ENCODE measurements at places on chromosomes 7 and 10.

DNA sequence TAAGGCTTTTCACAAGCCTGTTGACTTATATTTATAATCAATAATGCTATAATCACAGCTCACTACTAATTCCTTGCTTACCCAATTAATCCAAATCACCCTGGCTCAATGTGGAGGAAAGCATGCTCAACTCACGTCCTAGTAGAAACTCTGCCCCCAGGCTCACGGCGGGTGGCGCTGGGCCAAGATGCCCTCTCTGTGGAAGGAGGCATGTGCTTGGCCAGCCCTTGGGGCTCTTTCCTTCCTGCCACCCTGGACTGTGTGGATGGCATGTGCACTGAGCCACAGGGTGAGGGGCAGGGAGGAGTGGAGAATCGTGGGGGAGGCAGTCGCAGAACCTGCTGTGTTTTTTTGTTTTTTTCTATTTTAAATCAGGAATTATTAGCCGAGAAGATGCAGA lies 96.2 kb downstream of the SH2D4B start:
- no peak overlapping the region for H3K4me3 ChIP-seq
- no peaks in the 10 kb centered on the region for H3K27me3 ChIP-seq
- DNase-seq: no peak
- H3K4me1 ChIP-seq: no peaks in the 10 kb centered on the region

DNA sequence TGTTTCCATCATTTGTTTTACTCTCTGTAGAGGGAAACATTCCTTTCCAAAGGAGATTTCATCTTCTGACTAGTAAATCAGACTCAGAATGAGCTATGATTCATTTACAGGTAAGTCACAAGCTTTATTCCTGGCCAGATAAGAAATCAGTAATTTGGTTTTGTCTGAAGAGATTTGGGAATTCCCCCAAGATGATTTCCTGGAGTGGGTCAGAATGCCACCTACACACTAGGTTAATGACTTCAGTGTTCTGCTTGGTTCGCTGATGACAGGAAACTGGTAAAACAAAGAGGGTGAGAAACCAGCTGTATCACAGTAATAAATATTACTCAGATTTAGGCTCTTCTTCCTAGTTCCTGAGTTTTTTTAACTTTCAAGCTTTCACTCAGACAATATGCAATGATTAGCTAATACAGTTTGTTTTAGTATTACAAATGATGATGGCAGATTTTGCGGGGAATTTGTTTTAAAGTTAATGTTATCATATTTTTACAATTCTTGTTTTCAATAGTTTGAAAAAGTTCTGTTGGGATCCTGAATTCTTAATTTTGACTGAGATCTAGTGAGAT lies 8.3 kb upstream of the ASZ1 start:
- H3K4me3 ChIP-seq: no peak overlapping the region
- no peaks in the 10 kb centered on the region for H3K36me3 ChIP-seq
- no peaks in the 10 kb centered on the region for H3K4me1 ChIP-seq
- no peaks in the 10 kb centered on the region for H3K27me3 ChIP-seq

GRCh38 chr7:1103789-1104515 lies 16.0 kb downstream of the GPER1 start:
- peak overlapping the region; percentile 44 for H3K4me3 ChIP-seq
- H3K27ac ChIP-seq: peak overlapping the region; percentile 92
- peaks cover 5% of the 10 kb centered on the region for H3K27me3 ChIP-seq
- peaks cover 33% of the 10 kb centered on the region for H3K36me3 ChIP-seq
- H3K4me1 ChIP-seq: peaks cover 24% of the 10 kb centered on the region

GRCh38 chr10:96260014-96260413 lies 11.4 kb downstream of the BLNK start:
- peaks cover 90% of the 10 kb centered on the region for H3K4me1 ChIP-seq
- no peak for DNase-seq
- no peaks in the 10 kb centered on the region for H3K27me3 ChIP-seq
- peak overlapping the region; percentile 8 for H3K4me3 ChIP-seq

GRCh38 chr10:19144206-19144605 lies 95.6 kb downstream of the MALRD1 start:
- no peaks in the 10 kb centered on the region for H3K27me3 ChIP-seq
- H3K36me3 ChIP-seq: no peaks in the 10 kb centered on the region
- no peak overlapping the region for H3K27ac ChIP-seq
- DNase-seq: no peak
- H3K4me3 ChIP-seq: no peak overlapping the region
- H3K4me1 ChIP-seq: no peaks in the 10 kb centered on the region

- H3K27ac ChIP-seq: no peak overlapping the region
- no peaks in the 10 kb centered on the region for H3K27me3 ChIP-seq
- no peak for DNase-seq
Measured at GRCh38 chr7:52260046-52260665, 775.3 kb upstream of the POM121L12 start.

DNA sequence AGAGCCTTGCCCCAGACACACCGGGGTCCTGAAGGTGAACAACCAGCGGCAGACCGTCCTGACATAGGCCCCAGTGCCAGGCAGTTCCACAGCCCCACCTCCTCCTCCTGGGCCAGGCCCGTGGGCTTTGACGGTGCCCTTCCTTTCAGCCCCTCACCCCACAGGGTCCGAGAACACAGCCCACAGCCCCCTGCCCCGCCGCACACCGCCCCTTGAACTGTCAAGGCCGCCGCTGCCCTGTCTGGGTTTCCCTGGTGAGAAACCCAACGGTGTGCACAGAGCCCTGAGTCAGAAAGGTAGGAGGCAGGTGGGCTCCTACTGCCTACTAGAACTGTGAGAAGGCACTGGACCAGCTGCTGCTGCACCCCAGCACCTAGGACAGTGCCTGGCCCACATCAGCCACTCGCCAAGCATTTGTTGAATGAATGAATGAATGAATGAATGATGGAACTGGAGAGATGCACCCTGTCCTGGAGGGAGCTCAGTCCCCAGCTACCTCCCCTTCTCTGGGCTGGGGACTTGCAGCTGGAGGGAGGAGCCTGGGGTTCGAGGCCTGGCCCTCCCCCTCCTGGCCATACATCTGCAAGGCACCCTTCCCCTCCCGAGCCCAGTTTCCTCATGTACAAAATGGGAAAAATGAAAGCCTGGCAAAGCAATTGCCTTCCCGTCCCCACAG lies 117.9 kb downstream of the SLIT1 start:
- H3K4me1 ChIP-seq: peaks cover 5% of the 10 kb centered on the region
- no peak for DNase-seq
- H3K4me3 ChIP-seq: no peak overlapping the region
- no peaks in the 10 kb centered on the region for H3K36me3 ChIP-seq
- H3K27me3 ChIP-seq: peaks cover 50% of the 10 kb centered on the region

- no peak overlapping the region for H3K4me3 ChIP-seq
- peak; percentile 21 for DNase-seq
- no peaks in the 10 kb centered on the region for H3K4me1 ChIP-seq
- H3K36me3 ChIP-seq: no peaks in the 10 kb centered on the region
- peaks cover 10% of the 10 kb centered on the region for H3K27me3 ChIP-seq
Measured at GRCh38 chr7:112550468-112551060, 69.8 kb downstream of the LSMEM1 start.

- no peak overlapping the region for H3K27ac ChIP-seq
- peaks cover 10% of the 10 kb centered on the region for H3K4me1 ChIP-seq
- H3K36me3 ChIP-seq: no peaks in the 10 kb centered on the region
- H3K27me3 ChIP-seq: peaks cover 24% of the 10 kb centered on the region
- no peak overlapping the region for H3K4me3 ChIP-seq
Measured at GRCh38 chr10:127976286-127976685, 69.4 kb downstream of the PTPRE start.

- no peaks in the 10 kb centered on the region for H3K4me1 ChIP-seq
- H3K27ac ChIP-seq: no peak overlapping the region
- no peaks in the 10 kb centered on the region for H3K36me3 ChIP-seq
- H3K4me3 ChIP-seq: no peak overlapping the region
Measured at GRCh38 chr7:38584443-38585210, 46.5 kb downstream of the AMPH start.

GRCh38 chr10:83612050-83612449 lies 527.3 kb upstream of the GHITM start:
- H3K4me1 ChIP-seq: no peaks in the 10 kb centered on the region
- no peak overlapping the region for H3K4me3 ChIP-seq
- no peaks in the 10 kb centered on the region for H3K36me3 ChIP-seq
- DNase-seq: no peak
- no peak overlapping the region for H3K27ac ChIP-seq
- no peaks in the 10 kb centered on the region for H3K27me3 ChIP-seq

- no peak overlapping the region for H3K4me3 ChIP-seq
- H3K36me3 ChIP-seq: no peaks in the 10 kb centered on the region
- peaks cover 29% of the 10 kb centered on the region for H3K4me1 ChIP-seq
- peaks cover 47% of the 10 kb centered on the region for H3K27me3 ChIP-seq
Measured at GRCh38 chr10:93818086-93818485, 60.4 kb downstream of the LGI1 start.

- H3K27me3 ChIP-seq: no peaks in the 10 kb centered on the region
- H3K27ac ChIP-seq: no peak overlapping the region
- peaks cover 17% of the 10 kb centered on the region for H3K36me3 ChIP-seq
- H3K4me1 ChIP-seq: peaks cover 19% of the 10 kb centered on the region
- no peak for DNase-seq
Measured at GRCh38 chr7:5387711-5388245, 35.9 kb downstream of the TNRC18 start.

DNA sequence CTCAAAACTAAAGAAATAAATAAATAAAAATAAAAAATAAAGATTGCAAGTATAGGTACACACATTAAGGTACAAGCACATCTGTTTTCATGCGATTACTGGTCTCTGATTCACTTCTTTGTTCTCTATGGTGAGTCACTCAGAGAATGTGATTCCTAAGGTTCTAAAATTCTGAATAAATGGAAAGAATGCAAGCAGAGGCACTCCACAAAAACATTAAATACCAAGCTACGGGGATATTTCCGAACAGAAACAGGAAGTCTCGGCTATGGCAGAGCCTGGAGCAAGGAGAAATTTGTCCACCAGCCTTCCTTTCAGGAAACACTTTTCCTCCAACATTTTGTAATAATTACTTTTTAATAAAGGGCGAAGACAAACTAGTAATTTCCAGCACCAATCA lies 1.4 kb downstream of the VOPP1 start:
- peak overlapping the region; percentile 97 for H3K27ac ChIP-seq
- peaks cover 53% of the 10 kb centered on the region for H3K4me1 ChIP-seq
- H3K27me3 ChIP-seq: no peaks in the 10 kb centered on the region
- H3K4me3 ChIP-seq: peak overlapping the region; percentile 95

DNA sequence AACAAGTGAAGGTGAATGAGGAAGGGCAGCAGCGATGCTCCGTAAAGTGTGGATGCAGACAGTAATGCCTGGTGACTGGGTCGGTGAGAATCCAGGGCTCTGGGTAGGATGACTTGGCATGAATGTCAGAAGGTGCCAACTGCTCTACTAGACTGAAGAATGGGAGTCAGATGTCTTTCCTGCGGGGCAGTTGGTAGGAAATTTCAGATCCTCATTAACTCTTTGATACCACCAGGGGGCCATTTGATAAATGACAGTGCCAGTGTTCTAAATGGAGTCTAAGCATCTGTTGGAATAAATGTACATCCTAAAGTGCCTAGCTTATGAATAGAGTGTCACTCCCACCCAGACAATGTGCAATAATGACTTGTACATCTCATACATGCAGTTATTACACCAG lies 462.0 kb downstream of the GRM8 start:
- H3K36me3 ChIP-seq: no peaks in the 10 kb centered on the region
- no peak for DNase-seq
- H3K27ac ChIP-seq: no peak overlapping the region
- H3K27me3 ChIP-seq: peaks cover 5% of the 10 kb centered on the region
- no peak overlapping the region for H3K4me3 ChIP-seq

- no peaks in the 10 kb centered on the region for H3K27me3 ChIP-seq
- H3K4me1 ChIP-seq: no peaks in the 10 kb centered on the region
- peaks cover 13% of the 10 kb centered on the region for H3K36me3 ChIP-seq
- DNase-seq: no peak
- no peak overlapping the region for H3K4me3 ChIP-seq
Measured at GRCh38 chr10:112710528-112710927, 239.5 kb upstream of the TCF7L2 start.

GRCh38 chr10:36457751-36458150 lies 667.6 kb upstream of the ANKRD30A start:
- H3K27me3 ChIP-seq: no peaks in the 10 kb centered on the region
- H3K4me1 ChIP-seq: no peaks in the 10 kb centered on the region
- no peak overlapping the region for H3K4me3 ChIP-seq

GRCh38 chr10:132319853-132320653 lies 11.9 kb upstream of the LRRC27 start:
- peak; percentile 19 for DNase-seq
- H3K4me1 ChIP-seq: peaks cover 19% of the 10 kb centered on the region
- H3K36me3 ChIP-seq: peaks cover 26% of the 10 kb centered on the region
- no peaks in the 10 kb centered on the region for H3K27me3 ChIP-seq
- H3K27ac ChIP-seq: peak overlapping the region; percentile 34

- no peaks in the 10 kb centered on the region for H3K4me1 ChIP-seq
- peaks cover 25% of the 10 kb centered on the region for H3K27me3 ChIP-seq
- no peak overlapping the region for H3K27ac ChIP-seq
- H3K4me3 ChIP-seq: peak overlapping the region; percentile 55
Measured at GRCh38 chr10:61663466-61663865, 737 bp downstream of the CABCOCO1 start.

- H3K27me3 ChIP-seq: no peaks in the 10 kb centered on the region
- DNase-seq: no peak
Measured at GRCh38 chr7:114942446-114943175, 20.7 kb downstream of the MDFIC start.

DNA sequence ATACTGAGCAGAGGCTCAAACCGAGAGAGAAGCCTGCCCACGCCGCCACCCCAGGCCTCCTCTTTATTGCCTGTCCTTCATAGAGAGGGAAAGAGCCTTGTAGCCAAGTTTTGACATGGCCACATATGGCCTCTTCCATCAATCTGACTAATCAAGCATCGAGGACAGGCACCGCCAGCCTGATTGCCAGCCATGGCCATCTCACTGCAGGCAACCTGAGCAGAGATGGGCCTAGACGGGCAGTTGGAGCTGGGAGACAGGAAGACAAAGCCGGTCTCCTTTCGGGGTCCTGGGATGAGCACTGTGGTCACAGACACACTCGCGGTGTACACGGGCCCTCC lies 67.2 kb downstream of the EBF3 start:
- no peaks in the 10 kb centered on the region for H3K36me3 ChIP-seq
- DNase-seq: no peak
- H3K4me1 ChIP-seq: no peaks in the 10 kb centered on the region
- no peak overlapping the region for H3K27ac ChIP-seq
- H3K27me3 ChIP-seq: peaks cover 38% of the 10 kb centered on the region
- H3K4me3 ChIP-seq: no peak overlapping the region

DNA sequence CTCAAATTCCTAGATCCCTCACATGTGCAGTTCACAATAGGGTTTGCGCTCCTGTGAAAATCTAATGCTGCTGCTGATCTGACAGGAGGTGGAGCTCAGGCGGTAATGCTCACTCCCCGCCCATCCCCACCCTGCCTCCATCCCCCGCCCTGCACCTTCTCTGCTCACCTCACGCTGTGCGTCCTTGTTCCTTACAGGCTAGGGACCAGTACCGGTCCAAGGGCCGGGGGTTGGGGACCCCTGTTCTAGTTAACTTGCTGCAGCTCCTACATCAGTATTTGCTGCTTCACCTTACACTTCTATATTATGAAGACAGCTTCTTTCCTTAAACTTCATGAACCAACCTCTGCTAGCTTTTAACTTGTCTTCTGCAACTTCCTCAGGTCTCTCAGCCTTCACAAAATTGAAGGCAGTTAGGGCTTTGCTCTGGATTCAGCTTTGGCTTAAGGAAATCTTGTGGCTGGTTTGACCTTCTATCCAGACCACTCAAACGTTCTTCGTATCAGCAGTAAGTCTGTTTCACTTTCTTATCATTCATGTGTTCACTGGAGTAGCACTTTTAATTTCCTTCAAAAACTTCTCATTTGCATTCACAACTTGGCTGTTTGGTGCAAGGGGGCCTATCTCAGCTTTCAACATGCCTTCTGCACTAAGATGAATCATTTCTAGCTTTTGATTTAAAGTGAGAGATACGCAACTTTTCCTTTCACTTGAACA lies 1.7 kb upstream of the TNKS2 start:
- H3K4me1 ChIP-seq: peaks cover 25% of the 10 kb centered on the region
- peaks cover 5% of the 10 kb centered on the region for H3K36me3 ChIP-seq
- H3K4me3 ChIP-seq: peak overlapping the region; percentile 96
- peak; percentile 20 for DNase-seq
- H3K27me3 ChIP-seq: no peaks in the 10 kb centered on the region
- peak overlapping the region; percentile 94 for H3K27ac ChIP-seq
